Midbrain (tissue), 1 donor: ENCODE measurements at places on chromosomes 3 and 15.

GRCh38 chr3:163126115-163126514 is 1629.5 kb downstream of the OTOL1 start:
- no peak for DNase-seq

- DNase-seq = no peak
Observed at GRCh38 chr3:38580450-38581382, 68.8 kb downstream of the SCN5A start.

DNA sequence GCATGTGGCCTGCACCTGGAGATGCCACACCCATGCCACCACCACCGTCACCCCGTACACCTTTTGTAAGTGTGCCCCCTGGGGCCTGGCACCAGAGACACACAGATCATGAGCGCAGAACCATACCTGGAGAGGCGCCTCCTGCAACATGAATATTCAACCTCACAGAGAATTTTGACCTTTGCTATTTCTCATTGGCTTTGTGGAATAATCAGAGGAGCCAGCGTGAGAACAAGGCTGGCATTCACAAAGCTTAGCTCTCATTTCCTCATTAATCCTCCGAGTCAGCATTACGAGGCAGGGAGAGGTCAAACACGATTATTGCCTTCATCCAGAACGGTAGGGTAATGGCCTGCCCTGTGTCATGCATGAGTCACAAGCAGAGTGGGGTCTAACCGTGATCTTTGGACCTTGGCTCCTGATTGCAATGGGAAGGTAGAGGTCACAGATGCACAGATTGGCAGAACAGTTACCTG is 73.0 kb upstream of the POMGNT2 start:
- no peak for DNase-seq

DNA sequence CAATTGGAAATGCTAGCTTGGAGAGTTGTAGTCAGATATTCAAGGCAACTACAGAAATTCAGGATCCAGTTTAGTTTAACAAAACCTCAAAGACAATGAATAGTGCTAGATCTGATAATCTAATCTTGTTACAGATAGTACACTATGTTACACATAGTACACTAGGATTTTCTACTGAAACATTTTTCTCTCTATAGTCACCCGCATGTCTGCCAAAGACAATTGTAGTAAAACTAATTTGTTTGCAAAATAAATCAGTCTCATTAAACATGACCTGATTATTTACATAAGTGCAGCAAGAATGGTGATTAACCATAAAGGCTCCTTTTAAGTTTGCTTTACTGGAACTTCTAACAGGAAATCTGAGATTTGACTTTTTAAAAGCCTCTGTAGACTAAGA is 52.0 kb downstream of the ILDR1 start:
- DNase-seq = no peak

GRCh38 chr3:145904138-145904537 is 256.8 kb downstream of the PLOD2 start:
- no peak for DNase-seq

GRCh38 chr3:23701716-23702597 is 103.8 kb upstream of the UBE2E1 start:
- DNase-seq = no peak

- no peak for DNase-seq
Observed at GRCh38 chr15:65069779-65070546, 2.2 kb upstream of the RASL12 start.

DNA sequence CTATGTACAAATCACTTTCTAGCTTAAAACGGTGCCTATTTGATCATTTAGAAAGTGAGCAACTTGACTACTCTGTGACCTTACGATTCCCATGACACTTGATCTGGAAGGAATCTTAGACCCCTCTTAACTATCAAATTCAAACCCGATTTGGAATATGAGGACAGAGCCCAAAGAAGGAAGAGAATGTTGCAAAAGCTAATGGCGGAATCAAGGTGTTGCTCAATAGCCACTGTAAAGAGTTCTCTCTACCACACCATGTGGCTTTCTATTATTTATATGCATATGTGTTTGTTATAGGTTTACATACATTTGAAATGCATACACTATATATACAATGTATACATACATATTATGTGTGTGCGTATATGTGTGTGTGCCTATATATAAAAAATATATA is 39.9 kb downstream of the PYDC2 start:
- no peak for DNase-seq
